ENCODE measurements at places on chromosomes 4 and X.
A peak's percentile ranks its signal among the peaks of the same experiment; 100 is the strongest.

DNA sequence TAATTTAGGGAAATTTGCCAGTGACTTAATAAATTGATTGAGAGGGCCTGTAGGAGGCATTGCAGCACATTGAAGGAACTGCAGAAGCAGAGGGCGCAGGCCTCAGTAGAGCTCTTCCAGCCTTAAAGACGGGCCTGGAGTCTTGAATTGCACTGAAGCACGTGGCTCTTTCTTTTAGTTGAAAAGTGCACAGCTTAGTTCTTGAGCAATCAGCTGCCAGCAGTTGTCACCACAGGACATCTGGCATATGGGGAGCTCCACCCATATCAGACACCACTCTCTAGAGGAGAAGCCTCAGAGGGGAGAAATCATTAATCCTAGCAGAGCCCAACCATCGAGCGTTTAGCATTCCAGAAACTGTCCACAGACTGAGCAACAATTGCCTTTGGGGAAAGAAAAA is 16.0 kb upstream of the FGF16 start:
- no peak for DNase-seq

GRCh38 chr4:15894393-15894792 is 44.1 kb downstream of the FGFBP1 start:
- no peak for DNase-seq

DNA sequence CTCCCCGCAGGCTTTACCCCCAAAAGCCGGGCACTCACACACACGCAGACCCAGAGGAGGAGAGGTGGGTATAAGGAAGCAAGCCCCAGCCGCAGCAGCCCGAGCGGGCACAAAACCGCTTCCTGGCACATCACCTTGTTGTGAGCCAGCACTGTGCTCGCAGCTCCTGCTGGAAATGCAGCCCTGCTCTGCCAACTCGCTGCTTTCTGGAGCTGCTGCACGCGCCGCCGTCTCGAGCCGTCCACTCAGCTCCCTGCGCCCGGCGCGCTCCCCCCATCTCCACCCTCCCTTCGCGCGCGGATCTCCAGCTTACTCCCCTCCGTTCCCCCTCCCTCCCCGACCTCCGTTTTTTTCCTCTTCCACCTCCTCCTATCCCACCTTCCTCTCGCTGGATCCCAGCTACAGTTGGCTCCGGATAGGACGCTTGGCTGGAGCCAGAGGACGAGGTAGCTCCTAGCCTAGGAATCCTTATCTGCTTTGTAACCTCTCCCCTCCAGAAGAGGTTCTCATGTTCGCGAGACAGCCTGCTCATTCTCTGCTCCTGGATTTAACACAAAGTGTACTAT is at the start of gene SPOCK3:
Gene SPOCK3 (minus strand): TSS at position 179 of the 566 bp plus-strand sequence.
- DNase-seq, result peak; percentile 70

GRCh38 chr4:75555294-75556164 is at the start of gene ODAPH:
TSS of gene ODAPH (plus strand) at chr4:75556066. CDS start at chr4:75556083, 17 bp downstream.
- peak; percentile 38 for DNase-seq

DNA sequence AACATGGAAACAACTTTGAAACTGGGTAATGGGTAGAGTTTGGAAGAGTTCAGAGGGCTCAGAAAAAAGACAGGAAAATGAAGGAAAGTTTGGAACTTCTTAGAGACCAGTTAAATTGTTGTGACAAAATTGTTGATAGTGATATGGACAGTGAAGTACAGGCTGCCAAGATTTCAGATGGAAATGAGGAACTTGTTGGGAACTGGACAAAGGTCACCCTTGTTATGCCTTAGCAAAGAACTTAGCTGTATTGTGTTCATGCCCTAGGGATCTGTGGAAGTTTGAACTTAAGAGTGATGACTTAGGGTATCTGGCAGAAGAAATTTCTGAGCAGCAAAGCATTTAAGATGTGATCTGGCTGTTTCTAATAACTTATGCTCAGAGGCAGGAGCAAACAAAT is 5.1 kb upstream of the ARL13A start:
- no peak for DNase-seq

DNA sequence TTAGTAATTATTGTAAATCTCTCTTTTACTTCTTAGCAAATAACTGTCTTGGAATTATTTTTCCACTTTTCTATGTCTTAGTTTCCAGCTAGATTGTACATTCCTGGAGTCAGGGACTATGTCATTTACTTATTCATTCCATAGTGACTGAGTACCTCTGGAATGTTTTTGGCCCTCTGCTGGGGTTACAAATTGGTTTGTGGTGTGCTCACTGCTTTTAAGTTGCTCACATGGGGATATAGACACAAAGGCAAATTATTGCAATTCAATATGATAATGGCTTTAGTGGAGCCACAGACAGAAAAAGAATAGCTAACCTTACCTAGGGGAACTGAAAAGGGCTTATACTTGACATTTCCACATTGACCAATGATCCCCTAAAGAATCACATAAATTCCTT is 63.7 kb upstream of the PDGFRA start:
- no peak for DNase-seq

DNA sequence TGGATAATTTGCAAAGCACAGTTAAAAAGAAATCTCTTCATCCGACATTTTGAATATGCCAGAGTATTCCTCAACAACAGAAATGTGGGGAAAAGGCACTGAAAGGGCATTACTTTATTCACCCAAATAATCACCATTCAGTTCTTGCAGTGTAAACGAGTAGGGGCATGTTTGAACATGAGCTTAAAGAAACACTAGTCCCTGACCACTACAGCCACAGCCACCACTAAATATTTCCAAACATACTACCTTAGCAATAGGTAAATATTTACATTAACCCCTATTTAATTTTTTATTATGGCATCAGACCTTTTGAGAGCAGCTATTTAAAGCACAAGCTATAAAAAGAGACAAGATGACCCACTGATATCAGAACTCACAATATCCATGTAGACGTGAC is 27.6 kb downstream of the MCF2 start:
- DNase-seq, result no peak

DNA sequence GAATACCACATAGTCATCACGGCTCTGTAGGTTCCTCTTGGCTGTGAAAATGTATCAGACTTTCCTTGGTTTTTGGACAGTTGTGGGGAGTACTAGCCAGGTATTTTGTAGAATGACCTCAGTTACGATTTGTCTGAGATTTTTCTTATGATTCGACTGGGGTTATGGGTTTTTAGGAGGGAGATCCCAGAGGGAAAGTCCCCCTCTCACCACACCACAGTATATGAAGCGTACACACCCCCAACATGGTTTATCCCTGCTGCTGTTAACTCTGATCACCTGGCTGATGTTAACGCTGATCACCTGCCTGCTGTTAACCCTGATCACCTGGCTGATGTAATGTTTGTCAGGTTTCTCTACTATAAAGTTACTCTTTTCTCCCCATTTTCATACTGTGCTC is 72.6 kb downstream of the ANAPC4 start:
- DNase-seq, result no peak

DNA sequence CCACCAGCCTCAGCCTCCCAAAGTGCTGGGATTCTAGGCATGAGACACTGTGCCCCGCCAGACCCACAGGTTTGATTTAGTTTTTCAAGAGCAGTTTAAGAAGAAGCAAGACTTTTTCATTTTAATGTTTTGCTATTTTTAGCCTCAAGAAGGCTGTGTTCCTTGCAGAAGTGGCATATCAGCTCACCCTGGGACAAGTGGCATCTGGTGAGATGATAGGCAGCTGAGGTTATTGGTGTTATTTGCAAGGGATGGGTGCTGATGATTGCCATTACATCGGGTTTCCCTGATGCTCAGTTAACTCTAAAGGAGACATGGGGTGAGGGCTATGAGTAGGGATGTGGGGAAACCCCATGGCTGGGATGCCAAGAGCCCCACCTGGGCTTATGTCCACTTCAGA is 120.4 kb downstream of the MXRA5 start:
- DNase-seq, result no peak

DNA sequence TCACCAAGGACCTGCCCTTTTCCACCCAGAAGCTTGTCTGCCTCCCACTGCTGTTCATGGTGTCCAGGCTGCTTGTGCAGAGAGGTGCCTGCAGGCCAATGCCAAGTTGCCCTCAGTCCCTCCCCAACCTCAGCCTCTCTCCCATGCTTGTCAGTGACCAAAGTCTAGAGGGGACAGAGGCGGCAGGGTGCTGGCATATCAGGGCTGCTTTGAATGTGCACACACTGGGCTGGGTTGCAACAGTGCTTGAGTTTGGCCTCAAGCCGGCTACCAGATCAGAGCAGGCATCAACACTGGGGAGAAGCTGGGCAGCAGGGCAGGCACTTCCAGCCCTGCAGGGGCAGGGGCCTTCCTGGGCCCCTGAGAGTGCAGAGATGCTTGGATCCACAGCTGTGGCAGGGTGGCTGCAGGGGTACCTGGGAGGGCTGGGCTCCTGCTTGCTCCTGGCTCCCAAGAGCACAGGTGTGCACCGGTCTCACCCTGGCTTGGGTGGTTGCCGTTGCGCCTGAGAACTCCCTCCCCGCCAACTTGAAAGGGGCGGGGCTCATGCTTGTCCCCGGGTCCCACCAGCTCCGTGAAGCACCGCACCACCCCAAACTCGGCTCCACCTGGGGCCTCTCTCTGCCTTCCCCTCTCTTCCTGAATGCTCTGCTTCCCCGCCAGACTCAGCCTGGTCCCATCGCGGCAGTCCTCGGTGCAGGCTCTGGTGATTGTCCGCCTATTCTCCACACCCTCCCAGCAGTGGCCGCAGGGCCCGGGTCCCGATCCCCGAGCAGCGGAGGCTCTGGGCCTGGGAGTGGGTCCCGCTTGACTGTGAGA is 1681.9 kb upstream of the ADGRL3 start:
- DNase-seq, result no peak

DNA sequence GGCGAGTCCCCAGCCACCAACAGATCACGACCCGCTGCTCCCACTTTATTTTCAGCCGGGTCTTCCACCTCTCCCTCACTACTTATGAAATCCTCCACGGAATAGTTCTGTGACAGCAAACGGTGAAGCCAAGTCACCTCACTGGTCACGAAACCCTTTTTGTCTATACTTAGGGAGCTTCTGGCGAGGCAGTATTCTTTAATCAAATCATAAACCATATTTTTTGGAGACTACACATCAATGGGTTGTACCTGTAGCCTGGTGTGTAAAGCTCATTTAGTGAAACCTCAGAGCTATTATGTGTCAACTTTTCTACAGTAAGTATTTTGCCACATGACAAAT is 809 bp upstream of the H2AZ1 start:
- DNase-seq, result no peak

GRCh38 chr4:128782875-128783614 is 26.5 kb upstream of the JADE1 start:
- DNase-seq, result no peak

Measured in hepatocyte (in vitro differentiated cells).